Neural crest cell (in vitro differentiated cells): ENCODE measurements at places on chromosomes 16 and 17.

- no peak for DNase-seq
Measured at GRCh38 chr17:73465130-73465952, 153.5 kb upstream of the CDC42EP4 start.

DNA sequence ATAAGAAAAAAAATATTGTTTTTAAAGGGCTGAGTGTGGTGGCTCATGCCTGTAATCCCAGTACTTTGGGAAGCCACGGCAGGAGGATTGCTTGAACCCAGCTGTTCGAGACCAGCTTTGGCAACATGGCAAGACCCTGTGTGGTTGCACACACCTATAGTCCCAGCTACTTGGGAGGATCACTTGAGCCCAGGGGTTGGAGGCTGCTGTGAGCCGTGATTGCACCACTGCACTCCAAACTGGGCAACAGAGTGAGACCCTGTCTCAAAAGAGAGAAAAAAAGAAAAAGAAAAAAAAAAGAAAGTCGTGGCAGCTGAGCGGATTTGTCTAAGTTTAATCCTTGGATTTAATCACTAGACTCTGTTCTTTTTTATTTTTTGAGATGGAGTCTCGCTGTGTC is 6.3 kb upstream of the FCSK start:
- no peak for DNase-seq

DNA sequence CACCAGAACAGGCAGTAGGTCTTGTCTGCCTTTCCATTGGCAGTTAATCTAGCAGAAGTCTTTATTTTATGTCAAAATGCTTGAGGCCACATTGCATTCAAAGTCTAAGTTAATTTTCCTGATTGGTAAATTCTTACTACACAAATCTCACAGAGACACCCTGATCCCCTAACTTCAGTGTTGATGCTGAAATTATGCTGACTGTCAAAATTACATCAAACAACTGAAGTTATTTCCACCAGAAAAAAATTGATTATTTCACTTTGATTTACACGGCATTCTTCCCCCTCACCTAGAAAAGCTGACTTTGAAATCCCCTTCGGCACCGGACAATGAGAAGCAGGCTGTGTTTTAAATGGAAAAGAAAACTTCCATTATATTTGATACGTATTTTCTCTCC is 99.1 kb downstream of the MAF start:
- no peak for DNase-seq

DNA sequence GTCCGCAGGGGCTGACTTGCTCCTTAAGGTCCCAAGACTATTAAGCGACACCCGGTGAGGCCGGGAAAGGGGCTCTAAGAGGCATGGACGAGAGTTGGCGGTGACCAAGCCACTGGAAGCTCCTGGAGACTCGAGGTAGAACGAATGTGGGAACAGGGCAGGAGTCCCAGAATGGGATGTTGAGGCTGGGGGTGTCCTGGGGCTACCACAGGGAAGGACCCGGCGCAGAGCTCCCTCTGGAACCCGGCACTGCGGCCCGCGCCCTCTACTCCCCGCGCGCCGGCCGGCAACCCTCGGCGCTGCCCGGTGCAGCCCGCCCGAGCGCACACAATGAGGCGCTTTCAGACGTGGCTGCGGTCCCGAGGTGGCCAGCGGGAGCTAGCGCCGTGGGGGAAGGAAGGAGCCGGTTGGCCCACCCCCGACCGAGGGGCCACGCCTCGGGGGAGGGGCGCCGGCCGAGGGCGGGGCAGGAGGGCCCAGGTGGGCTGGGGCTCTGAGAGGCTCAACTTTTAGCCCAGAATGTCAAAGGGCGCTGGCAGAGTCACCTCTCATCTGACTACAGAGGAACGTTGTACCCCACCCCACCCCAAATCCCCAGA is at the start of gene CHST6:
CHST6 (minus strand) TSS at position 366 of the 599 bp plus-strand sequence. CDS start 15,613 bp downstream, outside the sequence.
- peak; percentile 59 for DNase-seq

DNA sequence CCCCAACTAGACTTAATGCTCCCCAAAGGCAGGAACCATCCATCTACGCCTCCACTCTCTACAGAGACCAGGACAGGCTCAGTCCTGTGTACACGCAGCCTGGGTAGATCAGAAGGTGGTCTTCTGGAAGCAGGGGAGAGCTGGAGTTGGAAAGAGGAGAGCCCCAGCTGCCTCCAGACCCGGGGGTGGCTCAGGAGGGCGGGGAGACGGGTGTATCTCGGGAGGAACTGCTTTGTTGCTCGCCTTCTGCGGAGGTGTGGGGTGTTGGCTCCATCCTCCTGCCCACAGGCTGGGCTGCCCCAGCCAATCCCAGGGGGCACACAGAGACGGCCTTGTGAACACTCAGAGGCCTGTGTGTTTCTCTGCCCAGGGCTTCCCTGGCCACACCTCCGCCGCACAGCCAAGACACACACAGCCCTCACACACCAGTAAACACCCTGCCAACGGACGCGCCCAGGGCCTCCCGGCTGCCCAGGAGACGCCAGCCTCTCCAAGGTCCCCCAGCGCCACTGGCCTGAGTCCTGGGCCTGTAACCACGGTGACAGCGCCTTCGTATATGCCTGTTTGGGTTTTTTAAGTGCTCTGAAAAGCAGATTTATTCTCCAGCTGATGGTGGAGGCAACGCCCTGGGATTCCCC is 143.4 kb upstream of the CDC42EP4 start:
- no peak for DNase-seq

- no peak for DNase-seq
Measured at GRCh38 chr16:79264237-79265109, 336.1 kb downstream of the MAF start.

GRCh38 chr17:73508057-73508930 is 136.0 kb downstream of the SDK2 start:
- DNase-seq = no peak

GRCh38 chr16:1747934-1748333 is 23.4 kb downstream of the NME3 start:
- no peak for DNase-seq

DNA sequence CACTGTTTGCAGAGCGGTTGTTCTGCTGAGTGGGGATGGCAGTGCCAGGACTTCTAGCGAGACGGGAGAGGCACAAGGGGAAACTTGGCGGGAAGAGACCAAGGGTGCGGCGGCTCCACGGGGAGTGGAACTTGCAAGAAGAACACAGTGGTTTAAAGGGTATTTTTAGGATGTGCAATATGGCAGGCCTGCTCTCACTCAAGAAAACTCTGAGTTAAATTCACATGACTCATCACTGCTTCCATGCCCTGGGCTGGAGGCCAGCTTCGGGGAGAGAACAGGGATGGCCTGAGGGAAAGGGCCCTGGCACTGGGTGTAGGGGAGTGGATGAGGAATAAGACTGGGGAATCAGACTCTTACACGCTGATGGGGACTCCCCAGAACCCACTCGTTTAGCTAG is 13.3 kb upstream of the CD300LD start:
- no peak for DNase-seq

DNA sequence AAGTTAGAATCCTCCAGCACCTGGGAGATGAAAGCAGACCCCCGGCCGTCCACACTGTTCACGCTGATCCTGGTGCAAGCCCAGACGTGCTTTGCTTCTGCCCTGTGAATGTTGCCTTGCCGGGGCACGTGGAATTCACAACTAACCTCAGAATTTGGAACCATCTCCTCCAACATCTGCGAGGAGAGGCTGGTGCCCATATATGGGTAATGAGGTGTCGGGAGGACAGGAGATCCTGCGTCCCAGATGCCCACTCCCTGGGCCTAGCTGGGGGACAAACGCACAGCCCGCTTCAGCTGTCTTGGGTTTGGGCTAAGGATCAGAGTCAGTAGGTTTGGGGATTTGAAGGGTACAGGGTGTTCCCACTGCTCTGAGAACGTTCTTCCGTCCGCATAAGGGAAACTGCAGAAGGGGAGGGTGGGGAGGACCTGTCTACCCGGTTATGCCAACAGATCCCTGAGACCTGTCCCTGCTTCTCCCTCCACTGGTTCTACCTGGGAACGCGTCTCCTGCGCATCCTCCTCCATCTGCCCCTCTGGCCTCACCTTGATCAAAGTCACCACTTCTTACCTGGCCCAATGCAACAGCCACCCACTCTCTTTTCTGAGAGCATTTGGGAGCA is 14.1 kb downstream of the PPL start:
- no peak for DNase-seq

DNA sequence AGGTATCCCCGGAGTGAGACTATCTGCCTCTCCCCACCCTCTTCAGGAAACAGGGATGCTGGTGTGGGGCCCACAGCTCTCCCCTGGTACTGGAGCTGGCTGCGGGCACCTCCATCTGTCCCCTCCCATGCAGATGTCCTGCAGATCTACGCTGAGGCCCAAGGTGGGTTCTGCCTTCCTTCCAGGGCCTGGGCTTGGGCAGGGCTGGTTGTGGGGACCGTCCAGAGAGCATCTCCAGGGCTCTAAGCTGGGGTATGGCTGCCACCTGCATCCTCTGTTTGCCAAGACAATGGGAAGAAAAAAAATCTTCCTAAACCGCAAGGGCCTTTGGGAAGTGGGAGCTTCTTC is 12.9 kb downstream of the ZNF213 start:
- no peak for DNase-seq

DNA sequence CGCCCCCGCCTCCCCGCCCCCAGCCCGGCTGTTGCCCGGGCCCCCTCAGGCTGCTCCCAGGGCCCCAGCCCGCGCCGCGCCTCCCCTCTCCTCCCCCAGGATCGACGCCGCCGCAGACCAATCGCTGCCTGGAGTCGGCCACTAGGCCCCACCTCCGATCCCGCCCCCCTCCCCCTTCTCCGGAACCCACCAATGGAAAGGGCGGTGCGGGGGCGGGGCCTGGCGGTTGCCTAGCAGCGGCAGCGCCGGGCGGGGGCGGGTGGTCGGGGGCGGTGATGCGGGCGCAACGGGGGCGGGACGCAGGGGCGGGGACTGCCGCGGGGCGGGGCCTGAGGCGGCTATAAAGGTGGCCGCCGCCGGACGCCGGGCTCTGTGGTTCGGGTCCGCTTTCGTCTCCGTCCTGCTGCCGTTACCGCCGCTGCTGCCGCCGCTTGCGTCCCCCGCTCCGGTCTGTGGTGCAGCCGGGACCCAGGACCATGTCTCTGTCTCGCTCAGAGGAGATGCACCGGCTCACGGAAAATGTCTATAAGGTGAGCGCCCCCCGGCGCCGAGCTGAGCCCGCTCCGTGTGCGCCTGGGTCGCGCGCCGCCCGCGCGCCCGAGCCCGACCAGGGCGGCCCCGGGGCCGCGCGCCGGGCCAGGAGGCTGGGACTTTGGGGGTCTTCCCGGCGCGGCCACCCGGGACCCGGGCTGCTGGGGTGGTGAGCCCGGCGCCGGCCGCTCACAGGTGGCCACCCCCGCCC is at the start of gene BAIAP2:
BAIAP2 (plus strand) TSS at position 373 of the 742 bp plus-strand sequence; CDS start at position 477, 104 bp downstream.
- peak; percentile 94 for DNase-seq

DNA sequence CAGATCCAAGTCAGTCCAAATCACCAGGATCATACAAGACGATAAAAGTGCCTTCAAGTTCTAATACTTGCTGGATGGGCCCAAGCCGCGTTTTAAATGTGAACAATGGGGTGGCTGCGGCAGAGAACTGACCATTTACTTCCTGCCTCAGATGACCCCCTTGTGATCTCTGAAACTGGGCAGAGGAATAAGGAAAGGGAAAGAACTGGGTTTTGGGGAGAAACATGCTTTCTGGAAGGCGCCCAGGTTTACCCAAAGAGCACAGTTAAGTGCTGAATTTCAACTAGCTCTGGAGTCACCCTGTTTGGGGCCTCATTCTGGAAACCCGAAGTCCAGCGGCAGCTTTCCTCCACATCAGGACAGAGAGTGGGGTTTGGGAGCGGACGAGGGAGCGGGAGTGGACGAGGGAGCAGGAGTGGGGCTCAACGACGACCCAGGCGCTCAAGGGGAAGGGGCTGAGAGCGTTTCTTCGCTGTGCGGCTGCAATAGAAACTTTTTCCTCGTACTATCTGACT is 1.6 kb downstream of the FAM20A start:
- DNase-seq = no peak

DNA sequence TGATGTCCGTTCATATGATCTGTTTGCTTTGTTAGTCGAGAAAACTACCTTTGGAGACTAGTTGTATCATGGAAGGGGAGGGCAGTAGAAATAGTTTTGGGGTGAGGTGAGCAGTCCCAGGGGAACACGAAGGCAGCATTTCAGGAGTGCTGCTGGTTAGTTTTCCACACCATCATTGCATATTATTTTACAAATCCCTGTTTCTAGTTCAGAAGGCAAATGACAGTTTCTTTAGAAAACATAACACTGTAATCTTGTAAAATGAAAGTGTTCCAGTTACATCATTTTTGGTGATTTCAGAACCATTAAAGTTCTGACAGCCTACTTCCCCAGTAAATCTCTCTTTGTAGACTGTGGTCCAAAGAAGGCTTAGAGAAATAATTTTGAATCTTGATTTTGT is 25.4 kb downstream of the BANP start:
- no peak for DNase-seq

GRCh38 chr17:8482546-8482945 is 46.9 kb downstream of the NDEL1 start:
- DNase-seq = no peak

DNA sequence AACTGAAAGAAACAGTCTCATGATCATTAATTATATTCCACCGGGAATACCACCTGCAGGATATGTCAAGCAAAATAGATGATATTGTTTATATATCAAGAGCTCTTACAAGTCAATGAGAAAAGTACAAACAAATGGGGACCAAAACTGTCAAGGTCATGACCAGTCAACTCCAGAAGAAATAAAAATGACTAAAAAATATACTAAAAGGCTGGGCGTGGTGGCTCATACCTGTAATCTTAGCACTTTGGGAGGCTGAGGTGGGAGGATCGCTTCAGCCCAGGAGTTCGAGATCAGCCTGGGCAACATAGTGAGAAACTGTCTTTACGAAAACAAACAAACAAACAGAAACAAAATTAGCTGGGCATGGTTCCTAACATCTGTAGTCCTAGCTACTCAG is 49.8 kb upstream of the SCNN1B start:
- DNase-seq = no peak

DNA sequence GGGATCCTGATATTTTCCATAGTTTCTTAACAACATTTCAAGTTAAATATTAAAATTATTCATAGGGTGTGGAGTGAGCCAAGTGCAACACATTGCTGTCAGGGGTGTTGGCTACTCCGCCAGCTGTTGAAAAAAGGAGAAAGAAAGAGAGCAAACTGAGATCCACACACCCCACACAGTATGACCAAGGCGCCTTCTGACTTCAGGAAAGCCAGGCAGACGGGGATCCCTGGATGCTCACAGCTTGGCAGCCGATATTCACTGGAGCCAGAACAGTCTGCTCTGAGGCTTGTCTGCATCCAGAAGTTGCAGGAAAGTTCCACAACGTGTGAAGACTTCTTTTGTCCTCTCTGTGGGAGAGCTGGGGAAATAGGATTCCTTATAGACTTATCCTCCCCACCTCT is 9.3 kb downstream of the CHD9NB start:
- DNase-seq = no peak

DNA sequence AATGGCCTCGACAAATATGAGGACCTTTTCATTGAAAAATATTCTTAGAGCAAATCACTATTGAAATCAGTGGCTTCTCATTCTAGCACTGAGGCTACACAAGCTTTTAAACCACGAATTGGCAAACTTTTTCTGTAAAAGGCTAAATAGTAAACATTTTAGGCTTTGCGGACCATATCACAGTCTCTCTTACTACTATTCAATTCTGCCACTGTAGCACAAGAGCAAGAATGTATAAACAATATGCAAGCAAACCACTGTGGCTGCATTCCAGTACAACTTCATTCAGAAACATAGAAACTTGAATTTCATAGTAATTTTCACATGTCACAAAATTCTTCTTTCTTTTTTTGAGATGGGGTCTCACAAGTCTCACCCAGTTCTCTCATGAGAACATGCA is 49.1 kb downstream of the PHLPP2 start:
- DNase-seq = no peak
